Hematopoietic multipotent progenitor cell treated with erythropoietin and hydrocortisone succinate and interleukin-3 and kit ligand, for 6 days (in vitro differentiated cells): ENCODE measurements at places on chromosomes 4 and X.

- DNase-seq = no peak
These were observed 294.2 kb upstream of the CT83 start for GRCh38 chrX:116756958-116757357.

DNA sequence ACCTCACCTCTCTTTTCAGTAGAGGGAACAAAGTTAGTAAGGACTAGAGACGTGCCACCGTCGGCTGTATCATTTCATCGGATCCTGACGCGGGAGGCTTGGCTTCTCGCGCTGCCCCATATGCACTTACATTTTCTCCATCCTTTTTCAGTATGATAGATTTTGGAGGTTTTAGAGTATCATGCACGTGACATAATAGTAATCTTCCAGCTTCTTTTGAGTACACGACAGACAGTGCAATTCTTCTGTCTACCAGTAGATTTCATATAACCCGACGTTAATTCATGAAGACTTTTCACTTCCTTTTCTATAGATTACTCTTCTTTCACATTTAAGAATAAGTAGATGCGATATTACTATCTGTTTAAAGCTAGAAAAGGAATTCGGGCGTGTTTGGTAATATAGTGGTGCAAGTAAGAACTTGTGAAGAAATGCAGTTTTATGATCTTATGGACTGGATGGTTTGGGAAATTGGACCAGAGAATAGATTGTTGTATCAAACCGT lies 1.0 kb downstream of the CDS1 start:
- peak; percentile 4 for DNase-seq

DNA sequence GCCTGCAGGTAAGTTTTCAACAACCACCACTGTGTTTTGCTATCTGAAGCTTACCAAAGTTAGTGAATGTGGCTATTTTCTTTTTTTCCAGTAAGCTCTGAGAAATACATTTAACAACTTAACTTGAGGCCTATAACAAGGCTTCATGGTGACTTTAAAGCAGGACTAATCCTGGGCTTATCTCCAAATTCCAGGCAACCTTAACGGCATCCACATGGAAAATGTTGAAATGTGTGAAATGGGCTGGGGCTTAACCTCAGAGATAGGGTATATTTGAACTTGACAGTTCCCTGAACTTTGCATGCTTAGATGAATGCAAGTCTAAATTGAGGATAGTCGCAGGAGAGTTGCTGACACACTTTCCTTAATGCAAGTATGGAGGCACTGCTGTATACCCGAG lies 539.2 kb downstream of the GALNTL6 start:
- no peak for DNase-seq

DNA sequence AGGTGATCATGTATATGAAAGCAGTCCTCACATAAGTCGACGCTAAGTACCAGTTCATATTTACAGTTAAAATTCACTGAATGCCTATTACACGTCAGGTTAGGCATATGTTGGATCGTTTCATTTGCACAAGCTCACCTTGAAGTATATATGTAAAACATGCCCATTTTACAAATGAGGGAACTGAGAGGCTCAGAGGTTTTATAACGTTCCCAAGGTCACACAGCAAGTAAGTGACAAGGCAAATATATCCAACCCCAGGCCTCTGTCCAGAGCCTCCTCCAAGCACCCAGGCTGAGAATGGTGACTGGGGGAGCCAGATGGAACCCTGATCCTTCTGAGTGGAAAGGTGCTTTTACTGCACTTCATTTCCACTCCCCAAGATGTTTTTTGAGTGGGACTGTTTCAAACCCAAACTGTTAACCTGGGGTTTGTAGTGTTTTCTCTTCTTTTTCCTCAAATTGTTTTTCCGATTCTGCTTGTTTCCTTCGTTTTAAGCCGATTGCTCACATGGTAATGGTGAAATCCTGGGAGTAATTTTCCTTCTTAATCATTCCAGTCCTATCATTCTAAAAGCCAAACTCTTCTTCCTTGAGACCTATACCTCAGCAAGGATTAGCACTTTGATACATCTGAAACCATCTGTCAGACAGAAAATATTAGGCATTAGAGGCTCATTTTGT lies 791 bp downstream of the SMIM20 start:
- no peak for DNase-seq

DNA sequence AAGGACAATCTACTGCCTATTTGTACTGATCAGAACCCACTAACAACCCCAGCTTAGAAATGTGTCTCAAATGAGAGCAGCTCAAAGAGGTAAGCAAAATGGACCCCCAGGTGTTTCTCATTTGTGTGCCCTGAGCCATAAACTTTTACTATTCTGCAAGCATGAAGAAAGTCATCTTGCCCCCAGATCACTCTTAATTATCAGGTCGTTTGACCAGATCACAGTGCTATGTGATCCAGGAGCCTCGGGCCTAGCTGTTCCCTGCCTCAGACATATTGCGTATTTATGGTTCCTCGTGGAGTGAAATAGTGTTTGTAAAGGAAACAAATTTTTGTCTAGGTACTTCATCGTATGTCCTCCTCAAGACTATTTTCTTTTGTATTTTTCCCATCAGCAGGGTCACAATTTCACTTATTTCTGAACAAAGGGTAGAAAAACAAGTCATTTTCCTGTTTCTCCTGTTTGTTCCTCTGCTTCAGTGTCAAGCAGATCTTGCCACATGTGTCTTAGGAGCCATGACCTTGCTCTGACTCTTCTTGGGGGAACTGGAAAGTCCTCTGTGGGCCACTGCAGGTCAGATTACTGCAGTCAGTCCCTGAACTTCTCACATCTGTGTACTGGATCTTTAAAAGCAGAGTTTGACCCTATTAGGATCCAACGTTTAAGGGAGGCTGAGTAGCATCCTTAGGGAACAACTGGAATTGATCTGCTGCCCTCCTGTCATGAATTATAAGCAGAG lies 194.9 kb downstream of the PALLD start:
- no peak for DNase-seq

- DNase-seq = peak; percentile 2
These were observed 1957.1 kb upstream of the ADGRL3 start for GRCh38 chr4:59243038-59243437.

DNA sequence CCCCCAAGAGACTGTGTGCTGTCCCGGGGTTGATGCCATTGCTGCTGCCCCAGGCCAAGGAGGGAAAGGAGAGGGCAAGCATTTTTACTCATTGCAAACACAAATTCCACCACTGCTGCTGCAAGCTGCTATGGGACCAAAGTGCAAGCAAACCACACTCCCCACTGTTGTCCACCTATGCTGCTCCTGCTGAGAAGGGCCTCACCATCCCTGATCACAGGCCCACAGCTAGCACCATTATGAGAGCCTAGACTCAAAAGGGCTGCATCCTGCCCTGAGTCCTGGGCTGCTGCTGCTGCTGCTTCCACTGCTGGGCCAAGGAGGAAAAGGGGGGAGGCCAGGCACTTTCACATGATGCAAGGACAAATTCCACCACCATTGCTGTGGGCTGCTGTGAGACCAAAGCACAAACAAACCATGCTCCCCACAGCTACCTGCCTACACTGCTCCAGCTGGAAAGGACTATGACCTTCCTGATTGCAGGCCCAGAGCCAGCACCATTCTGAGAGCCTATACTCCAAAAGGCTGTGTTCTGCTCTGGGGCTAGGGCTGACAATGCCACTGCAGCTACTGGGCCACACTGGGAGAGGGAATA lies 218.2 kb upstream of the ZCCHC13 start:
- no peak for DNase-seq

DNA sequence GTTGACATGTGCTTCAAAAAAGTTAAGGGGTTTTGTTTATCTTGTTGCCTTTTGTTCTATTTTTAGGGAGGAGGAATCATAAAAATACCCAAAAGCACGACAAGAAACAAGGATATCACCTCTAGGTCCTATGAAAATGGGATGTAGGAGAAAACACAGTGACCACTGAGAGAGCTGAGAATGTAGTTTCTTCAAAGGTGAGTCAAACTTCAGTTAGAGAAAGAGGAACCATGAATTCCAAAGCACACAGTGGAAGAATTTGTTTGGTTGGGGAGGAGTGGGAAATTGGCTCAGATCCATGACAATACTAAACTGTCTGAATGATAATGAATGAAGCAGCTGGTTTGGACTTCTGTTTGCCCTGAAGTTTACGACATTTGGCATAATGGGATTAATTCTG lies 19.1 kb upstream of the FRYL start:
- no peak for DNase-seq

DNA sequence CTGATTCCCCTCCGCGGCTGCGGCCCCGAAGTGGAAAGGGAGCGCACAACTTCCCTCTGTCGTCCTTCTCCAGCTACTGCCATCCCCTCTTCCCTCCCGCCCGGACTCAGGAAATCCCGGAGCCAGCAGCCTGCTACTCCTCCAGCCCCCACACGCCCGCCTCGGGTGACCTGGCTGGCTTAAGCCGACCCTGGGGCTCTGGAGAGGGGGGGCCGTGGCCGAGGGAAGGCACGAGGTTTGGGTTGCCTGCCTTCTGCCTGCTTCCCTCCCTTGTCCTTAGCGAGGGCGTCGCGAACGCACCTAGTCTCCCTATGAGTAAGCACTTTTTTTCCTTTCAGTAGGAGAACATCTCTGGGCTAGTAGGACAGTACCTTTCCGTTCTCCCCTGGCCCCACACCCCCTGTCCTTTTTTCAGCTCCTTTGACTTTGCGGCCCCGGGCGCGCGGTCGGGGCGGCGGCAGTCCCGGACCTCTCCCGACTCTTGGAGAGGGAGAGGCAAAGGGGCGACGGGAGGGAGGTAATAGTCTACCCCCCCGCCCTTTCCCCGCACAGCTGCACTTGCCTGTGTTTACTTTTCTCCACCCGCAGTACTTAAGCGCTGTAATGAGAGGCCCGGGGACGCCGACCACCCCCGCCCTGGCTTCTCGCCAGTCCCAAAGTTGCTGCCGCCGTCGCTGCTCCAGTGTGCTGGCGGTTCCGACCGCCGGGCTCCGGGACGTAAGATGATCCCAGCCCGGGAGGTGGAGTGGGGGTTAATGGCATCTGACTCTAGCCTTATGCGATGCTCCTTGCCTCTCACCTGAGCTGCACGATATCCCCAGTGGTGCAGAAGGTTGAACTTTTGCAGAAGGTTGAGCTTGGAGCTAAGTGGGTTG lies 868 bp downstream of the PLS3 start:
- peak; percentile 4 for DNase-seq

DNA sequence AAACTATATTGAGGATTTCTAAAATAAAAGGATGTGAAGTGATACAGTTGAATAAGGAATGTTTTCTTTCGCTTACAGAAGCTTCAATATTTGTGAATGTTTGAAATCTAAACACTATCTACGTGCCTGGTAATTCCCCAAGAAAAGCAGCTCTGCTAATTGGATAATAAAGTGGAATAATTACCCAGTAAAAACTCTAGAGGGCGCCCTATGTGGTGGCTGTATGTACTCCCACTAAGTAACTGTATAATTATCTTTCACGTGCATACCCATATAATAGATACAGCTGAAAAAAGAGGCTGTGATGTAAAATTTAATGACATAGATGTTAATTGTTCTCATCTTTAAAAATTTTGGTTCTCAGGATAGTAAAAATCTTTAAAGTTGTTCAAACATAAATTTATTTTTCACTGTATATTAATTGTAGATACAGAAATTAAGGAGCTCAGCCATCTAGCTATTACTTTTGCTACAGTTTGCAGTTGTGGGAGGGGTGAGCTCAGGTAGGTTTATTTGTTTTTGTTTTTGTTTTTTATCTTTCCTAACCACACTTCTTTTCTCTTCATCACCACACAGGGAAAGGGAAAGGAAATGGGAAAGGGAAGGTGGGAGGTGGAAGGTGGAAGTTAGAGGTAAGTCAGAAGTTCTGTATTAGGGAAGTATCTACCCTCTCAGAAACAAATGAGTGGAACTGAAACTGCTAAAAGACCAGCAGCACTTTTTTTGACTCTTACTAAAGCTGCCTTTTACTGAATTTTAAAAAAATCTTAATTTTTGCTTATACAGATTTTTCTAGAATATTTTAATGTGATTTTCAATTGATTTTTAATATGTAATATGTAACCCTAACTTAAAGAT lies 151.7 kb upstream of the RPS6KA6 start:
- DNase-seq = peak; percentile 45

DNA sequence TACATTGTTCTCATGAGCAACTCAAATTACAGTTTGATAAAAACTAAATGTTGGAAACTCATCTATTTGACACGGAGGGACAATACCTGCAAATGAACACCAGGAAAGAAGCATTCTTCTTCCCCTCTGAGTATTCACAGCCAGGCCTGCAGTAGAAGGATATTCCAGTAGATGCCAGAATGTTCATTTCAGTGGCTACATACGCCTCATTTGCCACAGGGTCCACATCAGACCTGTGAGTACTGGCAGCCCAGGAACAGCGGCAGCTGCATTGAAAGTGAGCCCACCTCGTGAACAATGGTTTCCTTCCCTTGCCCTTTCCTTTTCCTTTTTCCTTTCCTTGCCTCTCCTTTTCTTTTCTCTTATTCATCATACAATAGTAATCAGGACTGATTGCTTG lies 81.1 kb upstream of the NEIL3 start:
- DNase-seq = no peak

DNA sequence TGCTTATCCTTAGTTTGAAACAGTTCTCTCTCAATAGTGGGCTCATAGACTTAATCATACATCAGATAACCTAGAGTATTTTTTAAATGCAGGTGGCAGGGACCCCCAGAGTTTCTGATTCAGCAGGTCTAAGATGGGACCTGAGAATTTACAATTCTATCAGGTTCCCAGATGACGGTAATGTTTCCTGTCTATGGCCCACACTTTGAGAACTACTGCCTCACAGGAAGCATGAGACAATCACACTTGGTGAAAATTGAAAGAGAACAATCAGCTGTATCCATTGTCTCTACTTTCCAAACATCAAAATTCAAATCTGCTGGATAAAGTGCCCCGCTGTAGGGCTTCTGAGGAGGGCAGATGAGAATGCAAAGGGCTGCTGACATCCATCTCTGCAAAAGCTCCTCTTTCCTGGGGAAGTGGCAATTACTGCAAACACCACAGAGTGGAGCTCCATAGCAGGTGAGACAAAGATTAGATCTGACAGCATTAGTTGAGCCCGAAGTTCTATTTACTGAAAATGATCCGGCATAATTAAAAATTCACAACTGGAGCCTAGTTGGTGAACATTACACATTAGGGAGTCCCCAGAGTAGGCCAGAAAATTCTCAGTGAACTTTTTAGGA lies 187.8 kb upstream of the MBNL3 start:
- no peak for DNase-seq

DNA sequence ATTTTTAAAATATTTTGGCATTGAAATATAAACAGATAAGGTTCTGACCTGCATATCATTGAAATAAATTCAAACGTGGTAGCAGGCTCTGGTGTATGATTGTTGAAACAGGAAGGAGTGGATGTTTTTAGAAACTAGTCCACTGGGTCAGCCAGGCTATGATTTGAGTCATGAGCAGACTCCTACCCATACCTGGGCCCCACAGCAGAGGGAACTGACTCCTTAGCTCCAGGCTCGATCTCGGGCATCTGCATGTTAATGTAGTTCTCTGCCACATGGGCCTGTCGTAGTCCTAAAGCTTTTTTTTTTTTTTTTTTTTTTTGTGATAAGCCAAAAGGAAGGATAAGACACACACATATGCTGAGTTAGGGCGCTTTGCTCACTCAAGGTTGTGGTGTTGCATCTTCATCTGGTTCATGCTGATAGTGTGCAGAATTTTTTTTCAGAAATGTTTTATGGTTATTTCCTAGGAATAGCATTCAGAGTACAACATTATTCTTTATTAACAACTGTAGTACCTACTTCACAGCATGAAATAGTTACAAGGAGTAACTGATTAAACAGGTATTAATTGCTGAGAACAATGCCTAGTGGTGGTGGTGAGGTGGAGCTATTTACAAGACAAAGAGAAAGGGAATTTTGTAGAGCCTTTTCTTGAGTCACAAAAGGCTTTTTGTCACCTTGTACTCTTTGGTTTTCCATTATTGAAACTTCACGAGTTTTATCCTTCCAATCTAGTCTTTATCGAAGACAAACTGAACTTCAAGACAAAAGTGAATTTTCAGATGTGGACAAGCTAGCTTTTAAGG lies 27.3 kb downstream of the OFD1 start:
- peak; percentile 60 for DNase-seq
